ENCODE measurements at places on chromosomes 5 and 9.
A peak's percentile ranks its signal among the peaks of the same experiment; 100 is the strongest.

DNA sequence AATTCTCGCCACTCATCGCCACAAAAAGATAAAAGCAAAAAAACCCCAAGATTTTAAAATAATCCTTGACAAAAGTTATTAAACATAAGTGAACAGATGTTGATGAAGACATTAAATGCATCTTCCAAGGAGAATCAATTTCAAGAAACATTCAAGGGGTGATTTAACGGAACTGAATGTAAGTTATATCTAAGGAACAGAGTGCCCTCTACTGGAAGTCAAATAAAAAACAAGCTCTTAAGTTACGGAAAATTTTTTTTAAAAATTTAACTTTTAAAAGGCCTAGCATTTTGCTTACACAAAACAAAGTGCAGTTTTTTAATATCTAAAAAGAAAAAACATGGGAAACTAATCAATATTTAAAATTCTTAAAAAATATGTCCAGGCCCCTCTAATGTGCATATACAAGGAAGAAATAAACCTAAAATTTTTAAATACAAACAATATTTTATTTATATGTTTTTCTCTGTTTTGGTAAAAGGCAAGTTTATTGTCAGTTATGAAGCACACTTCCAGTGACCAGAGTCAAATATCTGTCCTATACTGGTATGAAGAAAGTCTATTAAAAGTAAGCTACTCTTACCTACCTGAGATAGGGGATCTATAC lies 28.0 kb downstream of the TEX10 start:
- DNase-seq, result peak; percentile 61

DNA sequence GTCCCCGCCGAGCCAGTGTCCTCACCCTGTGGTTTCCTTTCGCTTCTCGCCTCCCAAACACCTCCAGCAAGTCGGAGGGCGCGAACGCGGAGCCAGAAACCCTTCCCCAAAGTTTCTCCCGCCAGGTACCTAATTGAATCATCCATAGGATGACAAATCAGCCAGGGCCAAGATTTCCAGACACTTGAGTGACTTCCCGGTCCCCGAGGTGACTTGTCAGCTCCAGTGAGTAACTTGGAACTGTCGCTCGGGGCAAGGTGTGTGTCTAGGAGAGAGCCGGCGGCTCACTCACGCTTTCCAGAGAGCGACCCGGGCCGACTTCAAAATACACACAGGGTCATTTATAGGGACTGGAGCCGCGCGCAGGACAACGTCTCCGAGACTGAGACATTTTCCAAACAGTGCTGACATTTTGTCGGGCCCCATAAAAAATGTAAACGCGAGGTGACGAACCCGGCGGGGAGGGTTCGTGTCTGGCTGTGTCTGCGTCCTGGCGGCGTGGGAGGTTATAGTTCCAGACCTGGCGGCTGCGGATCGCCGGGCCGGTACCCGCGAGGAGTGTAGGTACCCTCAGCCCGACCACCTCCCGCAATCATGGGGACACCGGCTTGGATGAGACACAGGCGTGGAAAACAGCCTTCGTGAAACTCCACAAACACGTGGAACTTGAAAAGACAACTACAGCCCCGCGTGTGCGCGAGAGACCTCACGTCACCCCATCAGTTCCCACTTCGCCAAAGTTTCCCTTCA lies 1.4 kb downstream of the GLIS3 start:
- DNase-seq, result peak; percentile 50

- no peak for DNase-seq
These were observed 34.8 kb upstream of the NEURL1B start for GRCh38 chr5:172606156-172606785.

DNA sequence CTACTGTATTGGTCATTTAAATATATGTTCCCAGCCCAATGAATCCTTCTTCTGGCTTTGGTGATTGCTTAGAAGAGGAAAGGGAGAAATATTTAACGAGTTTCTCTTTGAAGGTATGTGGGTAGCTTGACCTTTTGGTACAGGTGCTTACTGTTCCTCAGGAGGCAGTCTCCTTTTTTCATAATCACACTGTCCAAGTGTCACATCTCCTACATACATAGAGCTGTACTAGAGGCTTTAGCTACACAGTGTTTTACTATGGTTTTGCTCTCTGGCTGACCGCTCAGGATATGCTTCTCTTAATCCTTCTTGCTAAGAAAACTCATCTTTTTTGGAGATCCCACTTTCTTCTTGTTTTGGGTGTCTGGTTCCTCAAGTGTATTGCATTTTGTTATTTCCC lies 6.9 kb downstream of the ERBIN start:
- no peak for DNase-seq

DNA sequence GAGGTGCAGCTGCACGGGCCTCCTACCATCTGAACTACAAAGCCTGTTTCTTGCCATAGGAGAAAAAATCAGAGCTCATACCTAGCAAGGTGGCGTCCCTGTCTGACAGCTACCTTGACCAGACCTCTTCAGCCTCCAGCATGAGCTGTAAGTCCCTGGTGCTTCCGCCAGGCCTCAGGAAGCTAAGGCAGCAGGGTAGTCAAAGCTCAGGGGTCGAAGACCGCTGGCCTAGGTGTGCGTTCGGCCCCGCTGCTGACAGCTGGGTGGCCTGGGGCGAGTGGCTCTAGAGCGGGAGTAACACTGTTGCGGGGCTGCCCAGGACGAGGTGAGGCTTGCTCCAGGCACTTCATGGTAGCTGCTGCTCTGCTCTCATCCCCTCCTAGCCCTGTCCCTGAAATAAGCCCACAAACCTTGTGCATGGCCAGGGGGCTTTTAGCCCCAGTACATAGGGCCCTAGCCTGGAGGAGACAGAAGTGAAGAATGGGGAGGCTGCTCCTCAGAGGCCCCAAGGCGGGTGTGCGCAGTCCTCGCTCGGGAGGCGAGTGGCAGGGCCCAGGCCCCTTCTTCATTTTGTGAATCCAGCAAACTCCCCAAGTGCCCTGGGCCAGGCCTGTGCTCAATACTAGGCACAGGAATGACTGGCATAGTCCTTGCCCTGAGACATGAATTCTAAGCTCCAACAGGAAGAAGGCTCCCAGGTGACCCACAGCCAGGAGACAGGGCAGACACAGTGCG lies 5.4 kb downstream of the TOR2A start:
- DNase-seq, result no peak

- peak; percentile 88 for DNase-seq
These were observed 663.9 kb upstream of the RGMB start for GRCh38 chr5:98109561-98110006.

DNA sequence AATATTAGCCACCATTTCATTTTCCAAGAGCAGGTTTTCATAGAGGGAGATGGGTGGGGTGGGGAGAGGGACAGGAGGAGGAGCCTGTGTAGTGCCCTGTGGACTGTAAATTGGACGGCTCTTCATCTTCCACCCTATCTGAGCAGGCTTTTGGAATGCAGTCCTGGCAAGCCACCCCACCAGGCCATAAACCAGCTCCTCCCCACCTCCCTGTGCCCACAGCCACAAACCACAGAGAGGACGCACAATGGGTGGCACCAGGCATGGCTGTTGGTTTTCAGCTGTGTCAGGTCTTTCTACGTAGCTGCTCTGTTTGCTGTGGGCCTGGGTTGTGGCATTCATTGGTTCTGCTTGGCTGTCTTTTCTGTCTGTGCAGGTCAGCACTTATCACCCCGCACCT lies 58.0 kb downstream of the PLAC8L1 start:
- peak; percentile 8 for DNase-seq

DNA sequence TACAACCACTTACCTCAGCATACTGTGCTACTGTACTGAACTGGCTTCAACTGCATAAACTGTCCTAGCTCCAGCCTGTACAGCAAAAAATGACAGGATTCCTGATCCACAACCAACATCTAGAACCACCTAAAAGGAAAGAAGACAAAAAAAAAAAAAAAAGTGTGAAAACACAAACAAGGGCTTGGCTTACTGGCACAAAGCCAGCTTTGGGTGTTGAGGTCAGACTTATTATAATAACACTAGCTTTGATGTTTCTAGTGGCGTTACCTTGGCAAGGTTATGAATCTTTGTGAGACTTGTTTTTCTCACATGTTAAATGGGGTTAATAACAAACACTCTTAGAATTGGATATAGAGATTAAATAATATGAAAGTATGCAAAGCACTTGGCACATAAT lies 148.5 kb upstream of the PUM3 start:
- DNase-seq, result no peak

GRCh38 chr5:31186672-31187267 lies 6.7 kb upstream of the CDH6 start:
- peak; percentile 63 for DNase-seq

- peak; percentile 52 for DNase-seq
These were observed 5.1 kb upstream of the SEPTIN8 start for GRCh38 chr5:132782101-132782500.

DNA sequence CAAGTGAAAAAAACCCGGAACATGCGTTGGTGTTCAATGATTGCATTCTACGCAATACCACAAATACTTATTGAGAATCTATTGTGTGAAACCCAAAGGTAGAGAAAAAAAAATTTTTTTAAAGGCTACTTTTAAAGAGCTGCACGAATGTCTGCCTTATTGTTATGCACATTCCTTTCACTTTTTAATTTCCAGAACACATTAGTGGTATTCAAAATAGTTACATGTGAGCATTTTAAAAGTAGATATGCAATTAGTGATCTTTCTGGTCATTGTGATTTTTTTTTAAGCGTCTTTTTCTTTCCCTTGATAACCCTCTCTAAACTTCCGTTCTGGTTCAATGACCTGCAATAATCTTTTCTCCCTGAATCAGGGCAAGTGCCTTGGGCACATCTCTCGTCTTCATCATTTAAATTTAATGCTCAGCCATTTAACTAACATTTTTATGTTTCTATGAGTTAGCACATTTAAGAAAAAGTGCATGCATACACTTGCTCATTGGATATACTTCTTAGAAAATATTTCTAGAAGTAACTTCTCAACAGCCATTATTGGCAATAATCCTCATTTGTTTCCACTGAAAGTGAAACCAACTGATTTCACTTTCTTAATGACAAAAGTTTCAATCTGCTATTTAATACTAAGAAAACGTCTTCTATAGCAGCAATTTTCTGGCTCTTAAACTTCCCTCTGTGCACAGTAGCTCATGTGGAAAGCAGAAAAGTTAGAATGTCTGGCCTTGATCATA lies 80.3 kb downstream of the CDH6 start:
- DNase-seq, result peak; percentile 34

DNA sequence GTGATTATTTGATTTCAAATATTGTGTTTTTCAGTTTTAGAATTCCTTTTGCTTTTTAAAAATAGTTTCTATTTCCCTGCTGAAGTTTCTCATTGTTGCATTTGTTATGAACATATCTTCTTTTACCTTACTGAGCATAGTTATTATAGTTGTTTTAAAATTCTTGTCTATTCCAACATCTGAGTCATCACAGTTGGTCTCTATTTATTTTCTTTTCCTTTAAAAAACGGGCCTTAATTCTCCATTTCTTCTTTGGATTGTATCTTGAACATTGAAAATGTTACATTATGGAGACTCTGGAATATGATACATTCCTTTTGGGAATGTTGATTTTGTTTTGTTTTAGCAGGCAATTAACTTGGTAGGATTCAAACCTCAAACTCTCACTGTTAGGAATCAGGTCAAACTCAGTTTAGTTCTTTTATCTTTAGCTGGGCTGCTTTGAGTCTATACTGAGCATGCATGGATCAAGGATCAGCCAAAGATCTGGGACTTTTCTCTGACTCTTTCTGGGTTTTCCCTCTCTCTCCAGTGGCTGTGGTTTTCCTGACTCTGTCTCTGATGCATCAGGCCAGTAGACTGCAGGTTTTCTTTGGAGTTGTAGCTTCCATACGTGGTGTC lies 70.3 kb downstream of the TEK start:
- DNase-seq, result peak; percentile 53

GRCh38 chr9:5635390-5635789 lies 6.5 kb downstream of the RIC1 start:
- DNase-seq, result no peak

- DNase-seq, result no peak
These were observed 182.3 kb downstream of the ELAVL2 start for GRCh38 chr9:23643656-23644258.

- no peak for DNase-seq
These were observed 170.3 kb upstream of the RAD23B start for GRCh38 chr9:107112707-107113243.

DNA sequence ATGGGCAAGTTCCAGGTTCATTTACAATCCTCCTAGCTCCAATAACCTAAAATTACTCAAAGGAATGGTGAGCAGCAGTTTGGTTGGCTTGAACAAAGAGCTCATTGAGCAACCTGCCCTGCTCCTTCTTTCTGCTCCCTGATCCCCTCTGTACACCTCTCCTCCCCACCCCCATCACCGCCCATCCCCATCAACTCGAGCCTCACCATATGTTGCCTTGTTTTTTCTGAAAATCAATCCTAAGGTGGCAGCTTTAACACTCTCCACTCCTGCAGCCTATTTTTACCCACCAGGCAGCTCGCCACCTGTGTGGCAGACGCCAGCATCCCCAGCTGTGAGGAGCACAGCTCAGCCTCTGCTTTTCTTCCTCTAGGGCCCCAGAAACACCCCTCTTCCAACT lies 533.4 kb upstream of the BRINP1 start:
- DNase-seq, result no peak

DNA sequence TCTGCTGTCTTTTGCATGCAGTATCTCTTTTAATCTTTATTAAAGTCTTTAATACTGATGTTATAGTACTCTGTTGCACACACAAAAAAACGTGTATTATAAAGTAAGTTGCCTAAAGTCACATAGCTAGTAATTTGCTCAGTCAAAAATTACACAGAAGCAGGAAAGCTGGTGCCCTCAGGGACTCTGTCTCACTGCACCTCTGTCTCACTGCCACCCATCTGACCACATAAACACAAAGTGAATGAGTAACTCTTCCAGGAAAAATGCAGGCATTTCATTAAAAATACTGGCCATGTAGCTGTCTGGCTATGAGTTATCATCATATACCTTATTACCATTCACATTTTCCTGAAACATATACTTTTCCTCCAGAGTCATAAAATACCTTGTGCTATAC lies 591.7 kb downstream of the CSNK1G3 start:
- DNase-seq, result peak; percentile 23

DNA sequence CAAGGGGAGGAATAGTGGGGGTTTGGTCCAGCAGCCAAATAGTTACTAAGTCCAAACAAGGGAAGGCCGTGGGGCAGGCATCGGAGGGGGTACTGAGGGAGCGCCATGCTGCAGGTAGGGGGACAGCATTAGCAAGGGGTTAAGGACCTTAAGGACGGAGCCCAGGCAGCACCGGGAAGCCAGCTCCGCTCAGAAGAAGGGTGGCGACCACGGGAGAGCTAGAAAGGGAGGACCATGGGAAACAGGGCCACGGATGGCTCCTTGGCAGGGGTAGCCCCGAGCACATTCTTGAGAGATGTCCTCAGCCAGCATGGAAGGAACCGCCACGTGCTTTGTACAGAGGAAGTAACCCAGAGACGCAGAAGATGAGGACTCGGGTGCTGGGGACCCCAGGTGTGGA lies 76.2 kb upstream of the STXBP1 start:
- DNase-seq, result no peak

- DNase-seq, result no peak
These were observed 10.5 kb upstream of the TXN start for GRCh38 chr9:110266795-110267194.
